ENCODE measurements at places on chromosomes 16 and 17.

DNA sequence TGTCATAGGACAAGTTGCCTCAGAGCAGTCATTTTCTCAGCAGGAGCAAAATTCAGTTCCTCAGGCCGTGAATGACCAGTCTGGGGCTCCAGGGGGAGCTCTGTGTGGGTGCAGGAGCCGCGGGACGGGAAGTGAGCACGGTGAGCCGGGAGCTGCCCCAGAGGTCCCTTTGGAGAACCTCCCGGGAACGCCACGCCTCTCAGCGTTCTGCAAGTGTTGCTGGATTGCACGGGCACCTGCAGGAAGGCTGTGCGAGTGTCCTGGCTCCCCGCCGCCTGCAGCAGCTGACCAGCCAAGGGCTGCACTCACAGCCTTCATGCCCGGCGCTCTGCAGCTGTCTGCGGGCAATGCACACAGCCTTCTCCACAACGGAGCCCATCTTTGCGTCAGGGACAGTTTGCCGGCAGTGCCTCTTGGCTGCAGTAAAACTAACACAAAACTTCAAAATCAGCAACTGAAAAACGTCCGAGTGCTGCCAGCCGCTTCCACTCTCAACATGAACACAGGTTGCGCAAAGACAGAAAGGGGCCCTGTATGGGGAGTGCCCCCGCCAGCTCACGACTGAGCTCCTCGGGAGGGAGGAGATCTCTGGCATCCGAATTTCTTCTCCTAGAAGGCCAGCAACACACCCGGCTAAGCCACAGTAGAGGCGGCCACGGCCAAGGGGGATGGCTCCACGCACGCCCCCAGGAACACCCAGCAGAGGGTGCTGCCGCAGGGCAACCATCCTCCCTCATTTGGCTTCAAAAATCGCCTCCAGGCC lies 16.0 kb downstream of the NDUFAF8 start:
- no peak for DNase-seq

DNA sequence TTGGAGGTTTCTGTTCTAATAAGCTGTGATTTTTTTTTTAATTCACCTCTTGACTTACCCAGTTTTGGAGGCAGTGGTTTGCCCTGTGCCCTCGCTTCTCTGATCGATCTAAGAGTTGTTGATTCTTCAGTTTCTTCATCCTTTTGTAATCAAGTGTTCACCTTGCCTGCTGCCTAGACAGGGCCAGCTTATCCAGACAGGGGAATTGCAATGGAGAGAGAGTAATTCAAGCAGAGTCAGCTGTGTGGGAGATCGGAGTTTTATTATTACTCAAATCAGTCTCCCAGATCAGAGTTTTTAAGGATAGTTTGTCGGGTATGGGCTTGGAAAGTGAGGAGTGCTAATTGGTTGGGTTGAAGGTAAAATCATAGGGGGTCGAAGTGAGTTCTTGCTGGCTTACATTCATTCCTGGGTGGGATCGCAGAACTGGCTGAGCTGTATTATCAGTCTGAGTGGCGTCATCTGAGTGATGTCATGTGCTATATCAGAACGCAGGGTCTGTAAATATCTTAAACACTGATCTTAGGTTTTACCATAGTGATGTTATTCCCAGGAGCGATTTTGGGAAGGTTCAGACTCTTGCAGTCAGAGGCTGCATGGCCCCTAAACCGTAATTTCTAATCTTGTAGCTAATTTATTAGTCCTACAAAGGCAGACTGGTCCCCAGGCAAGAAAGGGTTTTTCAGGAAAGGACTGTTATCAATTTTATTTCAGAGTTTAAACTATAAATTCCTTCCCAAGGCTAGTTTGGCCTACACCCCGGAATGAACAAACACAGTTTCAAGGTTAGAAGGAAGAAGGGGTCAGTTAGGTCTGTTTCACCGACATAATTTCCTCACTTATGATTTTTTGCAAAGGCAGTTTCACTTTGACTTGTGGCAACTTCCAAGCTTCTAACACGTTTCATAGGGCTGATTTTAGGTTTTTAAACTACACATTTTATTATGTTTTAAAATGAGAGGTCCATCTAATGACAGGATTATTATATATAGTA lies 21.5 kb upstream of the KCNJ16 start:
- DNase-seq, result no peak

- no peak for DNase-seq
These were observed 28.3 kb upstream of the GOSR2 start for GRCh38 chr17:46894476-46895151.

- no peak for DNase-seq
These were observed 36.9 kb upstream of the ATP2A3 start for GRCh38 chr17:4001048-4001590.

- DNase-seq, result no peak
These were observed 34.3 kb upstream of the RPRML start for GRCh38 chr17:47013341-47013740.

Data from activated CD4-positive, alpha-beta T cell treated with anti-CD3 and anti-CD28 coated beads for 48 hours (primary cell).